ENCODE measurements at places on chromosomes 3 and 15.
A peak's percentile ranks its signal among the peaks of the same experiment; 100 is the strongest.

DNA sequence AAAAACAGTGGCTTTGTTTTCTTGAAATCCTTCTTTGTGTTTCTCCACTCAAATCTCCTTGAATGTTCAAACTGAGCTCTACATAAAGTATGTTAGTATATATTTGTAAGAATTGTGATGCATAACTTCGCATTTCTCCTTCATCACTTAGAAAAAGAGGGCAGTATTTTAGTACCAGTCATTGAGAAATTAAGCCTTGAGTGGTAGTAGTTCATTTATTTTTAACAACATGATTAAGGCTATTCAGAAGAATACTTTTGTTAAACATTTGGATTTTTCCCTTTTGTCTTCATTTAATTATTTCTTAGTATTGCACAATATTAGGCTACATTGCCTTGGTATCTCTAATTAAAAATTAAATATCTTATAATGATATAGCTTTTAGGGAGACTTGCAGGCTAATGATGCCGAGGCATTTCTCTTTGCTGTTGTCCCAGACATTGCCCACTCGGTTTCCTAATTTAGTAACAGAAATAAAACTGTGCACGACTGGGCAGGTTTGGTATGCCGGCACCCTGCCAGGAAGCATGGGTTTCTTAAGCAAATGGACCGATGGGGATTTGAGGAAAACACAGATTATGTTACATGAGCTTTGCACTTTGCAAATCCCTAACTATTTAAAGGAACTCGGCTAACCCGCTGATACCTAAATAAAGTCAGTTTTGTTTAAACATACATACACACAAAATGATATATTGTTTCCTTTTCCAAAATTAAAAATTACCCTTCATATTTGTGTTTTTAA is 54.7 kb downstream of the LRRC28 start:
- DNase-seq, result peak; percentile 69

GRCh38 chr3:62876064-62876463 is 848 bp upstream of the CADPS start:
- DNase-seq, result peak; percentile 67

DNA sequence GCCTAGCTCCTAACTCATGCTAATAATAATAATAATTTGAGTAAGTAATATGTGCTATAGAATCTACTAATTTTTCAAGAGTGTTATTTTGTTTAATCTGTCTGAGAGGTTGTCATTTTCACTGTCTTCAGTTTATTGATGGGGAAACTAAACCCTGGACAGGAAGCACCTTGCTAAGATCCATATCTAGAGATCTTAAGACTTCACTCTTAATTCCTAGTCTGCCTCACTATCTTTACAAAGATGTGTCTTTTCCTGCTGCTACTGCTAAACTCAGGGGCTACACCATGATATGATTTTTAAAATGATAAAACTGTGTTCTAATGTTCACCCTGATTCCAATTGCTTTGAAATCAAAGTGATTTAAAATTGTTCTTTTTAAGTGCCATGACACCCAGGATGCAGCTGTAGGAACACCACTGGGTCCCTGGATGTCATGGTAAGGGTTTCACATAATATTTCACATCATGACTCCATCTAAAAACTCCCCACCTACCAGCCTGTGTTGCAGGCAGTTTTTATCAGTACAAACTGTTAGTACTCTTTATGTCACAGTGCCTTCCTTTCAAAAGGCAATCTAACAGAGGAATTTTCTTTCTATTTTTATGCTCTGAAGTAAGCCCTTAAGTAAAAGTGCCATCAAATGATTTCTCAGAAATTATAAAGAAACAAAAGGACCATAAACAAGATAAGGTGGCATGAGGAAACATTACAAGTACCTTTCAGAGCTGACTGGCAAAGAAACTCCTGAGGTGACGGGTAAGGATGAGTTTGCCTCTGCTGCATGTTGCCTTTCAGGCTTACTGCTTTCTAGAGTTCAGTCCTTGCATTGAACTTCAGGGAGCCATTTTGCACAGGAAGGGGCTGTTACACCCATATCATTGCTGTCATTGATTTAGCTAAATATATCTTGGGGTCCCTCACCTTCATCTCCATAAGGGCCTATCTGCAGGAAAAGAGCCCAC is 160.1 kb upstream of the SATB1 start:
- DNase-seq, result no peak

- DNase-seq, result peak; percentile 37
These were observed 39.5 kb upstream of the FMN1 start for GRCh38 chr15:33234020-33234461.

DNA sequence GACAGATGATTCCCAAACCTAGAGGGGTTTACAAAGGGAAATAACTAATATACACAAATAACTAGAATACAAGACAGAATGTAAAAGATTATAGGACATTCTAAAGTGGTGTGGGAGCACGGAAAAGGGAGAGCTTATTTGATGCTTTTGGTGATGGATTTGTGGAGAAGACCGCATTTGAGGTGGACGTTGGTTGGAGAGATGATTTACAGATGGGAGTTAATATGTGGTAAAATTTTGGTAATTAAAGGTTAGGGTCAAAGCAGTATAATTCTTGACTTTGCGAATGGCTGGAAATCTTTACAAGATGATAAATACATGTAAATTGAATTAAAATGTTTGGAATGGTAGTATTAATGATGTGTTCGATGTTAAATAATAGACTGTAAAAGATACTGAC is 1.2 kb downstream of the KNL1 start:
- DNase-seq, result no peak

DNA sequence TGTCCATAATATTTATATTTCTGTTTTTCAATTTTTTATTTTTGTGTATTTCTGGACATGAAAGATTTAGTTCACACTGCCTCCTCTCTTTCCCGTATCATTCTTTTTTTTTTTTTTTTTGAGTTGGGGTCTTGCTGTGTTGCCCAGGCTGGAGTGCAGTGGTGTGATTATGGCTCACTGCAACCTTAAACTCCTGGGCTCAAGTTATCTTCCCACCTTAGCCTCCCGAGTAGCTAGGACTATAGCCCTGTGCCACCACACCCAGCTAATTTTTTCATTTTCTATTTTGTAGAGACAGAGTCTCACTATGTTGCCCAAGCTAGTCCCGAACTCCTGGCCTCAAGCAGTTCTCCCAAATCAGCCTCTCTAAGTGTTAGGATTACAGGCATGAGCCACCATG is 53.6 kb downstream of the PRKCI start:
- DNase-seq, result no peak

DNA sequence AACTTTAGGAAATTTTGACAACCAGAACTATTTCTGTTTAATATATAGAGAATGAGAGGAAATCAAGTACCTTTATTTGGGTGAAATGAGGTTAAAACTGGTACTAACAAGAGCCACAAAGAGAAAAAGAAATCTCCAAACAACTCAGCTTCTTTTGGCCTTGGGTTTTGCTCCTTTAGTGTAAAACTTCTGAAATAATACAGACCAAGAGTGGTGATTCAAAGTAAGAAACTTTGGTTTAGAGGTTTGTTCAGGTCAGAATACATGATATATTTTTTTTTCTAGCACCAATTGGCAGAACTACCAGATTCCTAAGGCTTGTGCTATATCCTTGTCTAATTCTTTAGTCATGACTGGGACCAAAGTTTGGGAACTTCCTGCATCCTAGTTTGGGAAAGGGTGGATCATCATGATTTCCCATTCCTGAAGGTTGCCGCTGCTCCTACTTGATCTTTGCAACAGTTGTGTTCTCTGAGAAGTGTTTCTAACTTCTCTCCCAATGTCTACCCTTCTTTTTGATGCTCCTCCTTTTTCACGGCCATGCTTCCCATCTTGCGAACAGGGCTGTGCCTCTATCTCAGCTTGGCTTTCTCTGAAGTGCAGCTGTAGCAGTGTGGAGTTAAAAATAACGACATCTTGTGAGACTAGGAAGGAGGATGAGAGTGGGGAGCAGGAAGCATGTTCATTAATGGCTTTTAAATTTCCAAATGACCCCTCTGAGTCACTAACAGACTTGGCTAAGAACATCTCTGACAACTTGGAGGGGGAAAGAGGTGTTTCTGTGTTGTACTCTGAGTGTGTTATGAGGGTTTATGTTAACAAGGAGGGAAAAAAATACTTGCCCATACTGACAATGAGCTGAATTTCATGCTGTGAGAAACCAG is 87.7 kb downstream of the KCNAB1 start:
- no peak for DNase-seq

DNA sequence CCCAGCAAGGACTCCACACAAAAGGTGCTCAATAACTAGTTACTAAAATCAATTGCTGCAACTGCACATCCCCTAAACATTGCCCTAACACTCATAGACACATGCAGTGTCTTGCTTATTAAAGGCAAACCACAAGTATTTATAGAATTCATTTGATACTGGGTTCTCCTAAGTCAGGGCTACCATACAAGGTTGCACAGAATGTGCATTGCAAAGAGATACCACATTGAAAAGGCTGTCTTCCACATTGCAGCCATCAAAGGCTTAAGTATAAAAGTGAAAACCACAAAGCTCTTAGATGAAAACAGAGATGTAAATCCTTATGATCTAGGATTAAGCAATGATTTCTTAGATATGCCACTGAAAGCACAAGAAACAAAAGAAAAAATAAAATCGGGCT is 33.6 kb upstream of the TOPAZ1 start:
- DNase-seq, result peak; percentile 14

DNA sequence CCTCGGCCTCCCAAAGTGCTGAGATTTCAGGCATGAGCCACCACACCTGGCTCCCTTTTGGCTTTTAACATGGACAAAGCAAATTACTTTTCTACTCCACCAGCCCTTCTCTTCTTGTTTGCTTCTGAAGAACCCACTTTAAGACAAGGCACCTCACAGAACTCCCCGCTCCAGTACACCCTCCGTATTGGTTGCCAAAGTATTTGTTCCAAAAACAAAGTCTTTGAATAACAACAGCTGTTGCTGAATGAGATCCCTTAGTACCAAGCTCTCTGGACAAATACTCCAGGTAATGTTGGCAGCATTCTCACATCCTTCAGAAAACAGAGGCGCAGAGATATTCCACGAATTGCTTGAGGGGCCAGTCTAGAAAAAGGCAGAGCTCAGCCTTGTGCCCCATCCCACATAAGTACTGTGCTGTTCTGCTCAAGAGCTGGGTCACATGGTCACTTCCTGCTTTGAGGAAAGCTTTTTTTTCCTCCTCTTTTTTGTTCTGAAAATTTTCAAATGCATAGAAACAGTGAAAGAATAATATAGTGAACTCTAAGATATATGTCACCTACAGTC is 7.3 kb upstream of the CHCHD6 start:
- no peak for DNase-seq

- no peak for DNase-seq
These were observed 9.3 kb downstream of the ARPP19 start for GRCh38 chr15:52559575-52559974.

DNA sequence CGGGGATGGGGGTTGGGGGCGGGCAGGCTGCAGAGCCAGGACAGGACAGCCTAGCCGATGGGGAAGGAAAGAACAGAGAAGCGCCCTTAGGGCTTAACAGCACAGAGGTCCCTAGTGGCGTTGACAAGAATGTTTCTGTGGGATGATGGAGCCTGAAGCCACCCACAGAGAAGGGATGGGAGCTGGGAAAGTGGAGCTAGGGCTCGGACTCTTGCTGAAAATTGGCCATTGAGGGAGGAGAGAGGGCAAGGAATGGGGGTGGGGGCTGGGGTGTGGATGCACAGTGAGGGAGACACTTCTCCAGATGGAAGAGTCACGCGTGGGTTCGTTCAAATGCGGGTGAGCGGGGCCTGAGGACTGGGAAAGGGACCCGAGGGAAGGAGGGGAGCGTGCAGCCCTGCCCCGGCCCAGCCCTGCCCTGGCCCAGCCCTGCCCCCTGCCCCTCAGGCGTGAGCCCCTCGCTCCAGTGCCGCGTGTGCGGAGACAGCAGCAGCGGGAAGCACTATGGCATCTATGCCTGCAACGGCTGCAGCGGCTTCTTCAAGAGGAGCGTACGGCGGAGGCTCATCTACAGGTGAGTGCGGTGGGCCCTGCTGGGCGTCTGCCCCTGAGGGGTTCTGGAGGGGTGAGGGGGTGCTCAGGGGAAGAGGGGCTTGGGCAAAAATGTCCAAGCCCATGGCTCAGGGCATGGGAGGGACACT is 832 bp downstream of the NR2E3 start:
- no peak for DNase-seq

- DNase-seq, result no peak
These were observed 16.2 kb upstream of the CCR9 start for GRCh38 chr3:45870099-45870498.

- DNase-seq, result no peak
These were observed 23.7 kb downstream of the SRPRB start for GRCh38 chr3:133829310-133829707.

- DNase-seq, result no peak
These were observed 60.7 kb downstream of the UBE2E2 start for GRCh38 chr3:23263796-23264195.

GRCh38 chr3:39443530-39443929 is 23.9 kb upstream of the MOBP start:
- no peak for DNase-seq

DNA sequence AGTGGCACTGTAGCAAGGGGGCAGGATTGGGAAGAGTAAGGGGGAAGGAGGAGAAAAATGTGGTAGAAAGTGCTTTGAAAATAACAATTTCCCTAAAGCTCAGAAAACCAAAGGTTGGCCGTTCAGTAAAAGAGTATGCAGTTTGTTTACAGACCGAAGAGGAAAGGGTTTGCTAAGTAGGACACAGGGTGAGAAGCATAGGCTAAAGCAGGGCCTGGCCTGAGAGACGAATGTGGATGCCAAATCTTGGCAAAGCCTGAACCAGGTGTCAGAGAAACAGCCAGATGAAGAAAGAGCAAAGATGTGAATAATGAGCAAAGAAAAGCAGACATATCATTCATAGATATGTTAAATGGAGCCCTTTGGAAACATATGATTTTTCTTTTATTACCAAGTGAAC is 17.1 kb downstream of the NEK10 start:
- DNase-seq, result no peak

DNA sequence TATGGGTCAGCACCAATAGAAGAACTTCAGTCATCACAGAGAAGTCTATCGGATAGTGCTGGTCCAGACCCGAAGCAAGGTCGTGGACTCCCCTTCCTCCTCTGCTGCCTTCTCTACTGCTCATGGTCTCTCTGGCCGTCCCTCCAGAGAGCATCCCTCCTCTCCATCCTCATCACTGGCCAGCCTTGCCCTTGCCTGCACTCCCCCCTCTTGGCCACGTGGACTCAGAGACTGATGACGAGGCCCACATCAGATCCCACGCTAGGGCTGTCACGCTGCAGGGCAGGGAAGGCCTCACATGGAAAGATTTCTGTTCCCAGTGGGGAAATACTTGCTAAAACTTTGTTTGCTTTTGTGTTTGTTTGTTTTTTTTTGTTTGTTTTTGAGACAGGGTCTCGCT is 35.3 kb downstream of the IGDCC3 start:
- DNase-seq, result no peak

DNA sequence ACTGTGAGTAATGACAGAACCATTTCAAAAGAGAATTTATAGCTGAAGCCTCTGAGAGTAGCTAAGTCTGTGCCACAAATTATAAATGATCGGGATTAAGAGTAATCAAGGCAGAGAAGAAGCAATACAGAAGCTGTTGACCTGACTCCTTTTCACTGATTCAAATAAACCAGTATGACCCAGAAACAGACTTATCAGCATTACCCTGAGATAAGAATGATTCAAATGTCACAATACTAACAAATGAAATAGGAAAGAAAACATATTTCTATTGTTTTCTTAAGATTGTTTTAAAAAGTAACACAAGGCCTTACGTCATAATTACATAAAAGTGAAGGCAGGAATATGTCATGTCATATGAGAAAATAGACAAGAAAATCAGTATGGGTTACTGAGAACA is 1534.6 kb downstream of the SI start:
- no peak for DNase-seq

GRCh38 chr3:128337305-128337704 is 129.4 kb downstream of the DNAJB8 start:
- DNase-seq, result no peak
